ENCODE measurements at places on chromosomes 11 and 22.
A peak's percentile ranks its signal among the peaks of the same experiment; 100 is the strongest.

GRCh38 chr22:25746012-25746373 is 4.0 kb downstream of the MYO18B start:
- DNase-seq = no peak

- DNase-seq = no peak
Observed at GRCh38 chr11:16853266-16853665, 114.8 kb downstream of the C11orf58 start.

DNA sequence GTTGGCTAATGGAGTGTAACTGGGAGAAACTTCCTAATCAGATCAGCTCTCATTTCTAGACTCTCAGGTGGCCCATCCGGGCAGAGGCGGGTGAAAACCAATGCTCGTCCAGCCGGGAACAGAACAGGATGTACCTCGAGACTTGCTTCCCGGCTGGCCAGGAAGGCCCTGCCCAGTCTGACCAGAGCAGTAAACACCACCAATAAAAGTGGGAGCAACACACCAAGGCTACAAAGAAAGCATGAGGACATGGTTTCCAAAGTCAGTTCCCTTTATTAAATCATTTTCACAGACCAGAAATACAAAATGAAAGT is 940 bp upstream of the TNKS1BP1 start:
- no peak for DNase-seq

- no peak for DNase-seq
Observed at GRCh38 chr11:125250318-125251213, 86.0 kb downstream of the PKNOX2 start.

GRCh38 chr11:114080219-114080618 is 20.7 kb downstream of the ZBTB16 start:
- no peak for DNase-seq

DNA sequence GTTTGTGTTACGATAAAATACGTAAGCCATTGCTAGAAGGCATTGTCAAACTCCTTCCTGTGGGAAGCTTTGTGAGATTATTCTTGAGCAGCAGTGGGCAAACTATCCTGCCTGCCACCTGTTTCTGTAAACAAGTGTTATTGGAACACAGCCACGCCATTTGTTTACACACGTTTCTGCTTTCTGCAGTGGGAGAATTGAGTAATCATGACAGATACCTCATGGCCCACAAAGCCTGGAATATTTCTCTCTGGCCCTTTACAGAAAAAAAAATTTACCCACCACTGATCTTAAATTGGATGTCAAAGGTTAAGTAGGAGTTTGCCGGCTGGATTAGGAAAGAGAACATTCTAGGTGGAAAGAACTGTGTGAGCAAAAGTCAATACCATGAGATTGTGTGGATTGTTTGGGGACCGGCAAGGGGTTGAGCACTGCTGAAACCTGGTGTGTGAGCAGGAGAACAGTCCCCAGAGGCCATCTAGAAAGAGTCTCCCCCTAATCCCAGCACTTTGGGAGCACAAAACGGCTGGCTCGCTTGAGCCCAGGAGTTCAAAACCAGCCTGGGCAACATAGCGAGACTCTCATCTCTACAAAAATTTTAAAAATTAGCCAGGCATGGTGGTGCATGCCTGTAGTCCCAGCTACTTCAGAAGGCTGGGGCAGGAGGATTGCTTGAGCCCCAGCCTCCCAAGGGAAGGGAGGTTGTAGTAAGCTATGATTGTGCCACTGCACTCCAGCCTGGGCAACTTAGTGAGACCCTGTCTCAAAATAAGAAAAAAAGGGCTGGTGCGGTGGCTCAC is 6.0 kb upstream of the PLA2G6 start:
- DNase-seq = peak; percentile 57

Measured in NCI-H2171 treated with DMSO at 0.1 percent for 48 hours (cell line).